ENCODE measurements at places on chromosomes 13 and 19.

- peaks cover 54% of the 10 kb centered on the region for H3K4me1 ChIP-seq
- no peak overlapping the region for H3K27ac ChIP-seq
- H3K36me3 ChIP-seq: no peaks in the 10 kb centered on the region
- H3K27me3 ChIP-seq: no peaks in the 10 kb centered on the region
- H3K4me3 ChIP-seq: no peak overlapping the region
Measured at GRCh38 chr13:45787346-45787745, 64.2 kb downstream of the SIAH3 start.

GRCh38 chr13:96636001-96636709, 358.1 kb downstream of the OXGR1 start:
- no peak for DNase-seq
- no peak overlapping the region for H3K27ac ChIP-seq

- H3K4me3 ChIP-seq: peak within 1 kb of the TSS; percentile 51
- H3K27me3 ChIP-seq: no peaks in the 10 kb centered on the region
- peak; percentile 97 for DNase-seq
- peak within 1 kb of the TSS; percentile 40 for H3K27ac ChIP-seq
- H3K4me1 ChIP-seq: peaks cover 24% of the 10 kb centered on the region
- H3K36me3 ChIP-seq: no peaks in the 10 kb centered on the region
Measured at GRCh38 chr19:13102666-13103580, at the start of gene LYL1. LYL1 (minus strand) TSS chr19:13102858; CDS start chr19:13101171, 1,687 bp downstream.

- H3K27ac ChIP-seq: peak overlapping the region; percentile 84
- peaks cover 77% of the 10 kb centered on the region for H3K4me1 ChIP-seq
- H3K4me3 ChIP-seq: no peak overlapping the region
Measured at GRCh38 chr19:47494211-47494547, 10.2 kb upstream of the KPTN start.

DNA sequence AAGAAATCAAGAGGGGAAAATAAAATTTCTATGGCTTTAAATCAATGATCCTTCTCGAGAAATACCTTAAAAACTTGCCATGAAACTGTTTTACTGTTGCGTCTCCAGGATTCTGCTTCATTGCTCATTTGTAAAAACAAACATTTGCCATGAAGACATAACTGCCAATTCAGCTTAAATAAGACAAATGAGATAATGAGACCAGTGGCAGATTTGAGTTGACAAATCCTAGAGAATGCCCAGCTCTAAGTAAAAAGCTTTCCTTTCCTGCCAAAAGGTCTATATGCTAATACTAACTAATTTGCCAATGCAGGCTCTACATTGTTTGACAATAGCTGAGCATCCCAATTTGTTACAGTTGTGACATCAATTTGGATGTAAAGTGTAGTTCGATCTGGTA, 400.5 kb upstream of the PCDH9 start:
- no peak for DNase-seq
- H3K27ac ChIP-seq: no peak overlapping the region
- H3K4me3 ChIP-seq: no peak overlapping the region
- H3K27me3 ChIP-seq: no peaks in the 10 kb centered on the region
- no peaks in the 10 kb centered on the region for H3K4me1 ChIP-seq
